ENCODE measurements at places on chromosomes 12 and 14. TPM values are rescaled to one million over a fixed set of nuclear protein-coding genes. Genes with fewer than 3 reads are reported as not detected.

The TAS2R50 gene
- 3.1 TPM for total RNA-seq

The OTOGL gene
- 0.21 TPM for total RNA-seq

The PIWIL1 gene
- total RNA-seq = not detected

The MDP1 gene
- 25.4 TPM for total RNA-seq

The KRT3 gene
- not detected for total RNA-seq

The DCN gene
- 2,230 TPM for total RNA-seq

The GIT2 gene
- 52.6 TPM for total RNA-seq

The FGF6 gene
- not detected for total RNA-seq

The SLC6A15 gene
- total RNA-seq = not detected

The MYL6B gene
- 139 TPM for total RNA-seq

The OR4K13 gene
- total RNA-seq = not detected
